GOT3 (cell line): ENCODE measurements at places on chromosomes 11 and 22.

- DNase-seq = no peak
Measured at GRCh38 chr11:123856444-123856843, 29.0 kb downstream of the TMEM225 start.

GRCh38 chr22:46892866-46893265 lies 130.4 kb downstream of the TBC1D22A start:
- DNase-seq = no peak

- DNase-seq = no peak
Measured at GRCh38 chr11:120392793-120393192, 56.6 kb downstream of the ARHGEF12 start.

DNA sequence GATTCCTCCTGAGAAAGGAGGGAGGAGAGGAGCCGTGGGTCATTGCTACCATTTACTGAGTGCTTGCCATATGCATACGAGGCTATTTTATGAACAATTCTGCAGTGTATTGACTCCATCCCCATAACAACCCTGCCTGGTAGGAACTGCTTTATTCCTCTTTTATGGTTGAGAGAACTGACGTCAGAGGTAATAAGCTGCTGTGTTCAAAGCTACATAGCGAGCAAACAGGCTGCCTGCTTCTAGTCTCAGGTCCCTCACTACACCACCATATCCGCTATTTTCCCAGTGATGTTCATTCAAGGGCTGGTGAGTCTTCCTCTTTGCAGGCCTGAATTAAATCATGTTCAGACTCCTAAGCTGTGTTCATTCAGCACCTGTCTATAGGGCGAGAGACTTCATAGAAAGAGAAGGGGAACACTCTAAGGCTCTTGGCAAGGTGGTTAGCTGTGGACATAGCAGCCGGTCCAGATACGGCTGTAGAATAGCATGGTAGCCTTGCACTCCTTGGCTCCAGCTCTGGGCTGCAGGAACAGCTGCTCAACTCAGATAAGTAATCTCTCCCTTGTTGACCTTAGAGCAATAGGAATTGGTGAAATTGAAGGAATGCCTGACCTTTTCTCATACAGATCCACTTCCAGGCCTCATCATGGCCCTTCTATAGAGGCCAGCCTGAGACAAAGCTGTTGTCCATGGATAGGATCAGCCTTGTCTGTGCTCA lies 82.6 kb downstream of the MICAL2 start:
- no peak for DNase-seq

GRCh38 chr11:120216426-120217102 lies 5.7 kb downstream of the OAF start:
- no peak for DNase-seq
